ENCODE measurements at places on chromosomes 7 and 10.

- DNase-seq = no peak
Observed at GRCh38 chr7:13117103-13117502, 429.7 kb downstream of the ARL4A start.

- DNase-seq = no peak
Observed at GRCh38 chr10:132960071-132960472, 17.7 kb upstream of the CFAP46 start.

DNA sequence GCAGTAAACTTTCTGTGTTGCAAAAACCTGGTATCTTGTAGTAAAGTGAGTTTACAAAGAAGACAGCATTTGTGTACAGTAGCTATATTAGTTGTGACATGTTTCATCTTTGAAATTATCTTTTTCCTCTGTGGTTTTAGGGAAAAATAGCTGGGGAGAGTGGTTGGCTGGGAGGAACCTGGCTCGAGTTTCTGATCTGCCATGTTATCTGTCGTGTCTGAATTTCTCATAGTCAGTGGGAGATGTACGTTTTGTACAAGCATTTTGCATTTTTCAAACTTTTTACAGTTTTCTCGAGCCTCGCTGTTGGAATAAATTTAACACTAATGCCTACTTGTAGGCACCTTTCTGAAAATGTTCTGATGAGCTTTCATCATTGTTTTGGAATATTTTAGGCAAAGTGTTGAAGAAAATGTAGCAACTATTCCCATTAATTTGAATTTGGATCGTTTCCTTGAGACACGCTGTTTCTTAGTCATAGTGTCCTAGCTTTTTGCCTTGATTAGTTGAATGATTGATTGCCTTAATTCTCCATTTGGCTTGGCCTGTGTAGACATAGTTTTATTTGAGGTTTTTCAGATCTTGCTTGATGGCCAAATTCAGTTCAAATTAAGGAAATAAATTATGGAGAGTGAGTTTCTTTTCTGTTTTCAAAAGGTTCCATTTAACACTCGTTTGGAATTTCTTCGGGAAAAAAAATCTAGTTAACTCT is 65.1 kb downstream of the CAMK1D start:
- DNase-seq = no peak

DNA sequence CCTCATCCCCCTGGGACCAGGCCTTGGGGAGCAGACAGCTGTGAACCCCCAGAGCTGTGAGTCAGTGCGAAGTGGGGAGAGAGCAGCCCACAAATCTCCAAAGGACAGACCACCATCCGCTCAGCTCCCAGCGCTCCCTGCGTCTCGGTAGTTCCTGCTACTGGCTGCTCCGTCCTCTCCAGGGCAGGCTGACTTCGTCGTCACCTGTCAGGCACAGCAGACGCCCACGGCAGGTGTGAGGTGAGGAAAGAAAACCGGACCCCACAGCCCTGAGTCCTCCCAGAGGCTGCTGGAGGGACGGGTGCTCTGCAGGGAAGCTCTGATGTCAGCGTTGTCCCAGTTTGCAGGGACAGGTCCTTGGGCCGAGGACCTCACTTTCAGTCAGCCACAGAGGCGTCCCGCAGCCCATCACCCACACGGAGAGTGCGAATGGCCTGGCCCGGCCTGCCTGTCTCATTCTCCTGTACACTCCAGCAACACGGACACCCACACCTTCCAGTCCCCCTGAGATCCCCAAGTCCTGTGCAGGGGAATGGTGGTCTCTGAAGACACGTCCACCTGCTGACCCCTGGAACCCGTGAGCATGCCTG is 95.2 kb downstream of the DNAJB6 start:
- no peak for DNase-seq

DNA sequence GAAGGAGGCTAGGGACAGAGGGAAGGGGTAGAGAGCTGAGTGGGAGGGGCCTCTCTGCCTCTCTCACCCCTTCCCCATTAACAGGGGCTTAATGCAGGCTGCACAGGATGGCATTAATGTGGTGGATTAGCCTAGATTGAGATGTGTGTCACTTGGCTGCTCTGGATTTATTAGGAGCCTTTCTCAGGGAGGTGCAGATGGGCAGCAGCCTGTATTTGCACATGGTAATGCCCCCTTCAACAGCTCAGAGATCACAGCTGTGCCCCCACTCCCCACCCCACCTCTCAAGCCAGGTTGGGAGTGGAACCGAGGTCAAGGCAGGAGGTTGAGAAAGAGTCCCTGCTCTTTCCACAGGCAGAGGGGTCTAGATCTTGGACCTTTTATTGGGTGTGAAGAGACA is 7.3 kb downstream of the PITX3 start:
- DNase-seq = no peak

GRCh38 chr10:114682121-114682520 is 24.0 kb upstream of the ABLIM1 start:
- no peak for DNase-seq

GRCh38 chr10:102131286-102132170 is 1.3 kb upstream of the PPRC1 start:
- no peak for DNase-seq

- DNase-seq = no peak
Observed at GRCh38 chr7:13751766-13752165, 237.7 kb downstream of the ETV1 start.

DNA sequence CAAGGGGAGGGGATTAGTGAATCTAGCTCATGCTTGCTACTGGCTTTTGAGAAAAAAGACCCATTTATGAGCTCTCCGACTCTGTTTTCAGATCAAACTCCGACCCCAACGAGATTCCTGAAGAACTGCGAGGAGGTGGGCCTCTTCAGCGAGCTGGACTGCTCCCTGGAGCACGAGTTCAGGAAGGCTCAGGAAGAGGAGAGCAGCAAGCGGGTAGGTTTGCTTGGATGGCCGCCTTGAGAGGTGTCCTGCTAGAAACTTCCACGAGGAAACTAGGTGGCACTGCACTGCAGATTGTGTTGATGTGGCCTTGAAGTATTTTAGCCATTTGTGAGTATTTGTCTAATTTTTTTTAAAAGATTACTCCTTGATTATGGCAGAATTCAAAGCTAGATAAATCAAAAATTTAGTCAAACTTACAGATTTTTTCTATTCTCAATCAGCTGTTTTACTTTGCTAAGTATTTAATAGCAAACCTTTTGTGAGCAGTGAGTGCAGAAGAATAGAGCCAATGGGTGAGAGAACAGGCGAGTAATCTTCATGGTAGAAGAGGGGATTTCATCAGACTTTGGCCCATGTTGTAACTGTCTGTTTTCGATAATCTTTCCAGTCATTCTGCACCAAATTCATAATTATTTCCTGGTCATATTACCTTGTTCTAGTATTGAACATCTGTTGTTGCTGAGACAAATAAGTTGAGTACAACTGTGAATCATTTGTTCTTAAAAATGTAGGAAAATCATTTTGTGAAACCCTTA is 95.4 kb downstream of the CREB5 start:
- DNase-seq = no peak

DNA sequence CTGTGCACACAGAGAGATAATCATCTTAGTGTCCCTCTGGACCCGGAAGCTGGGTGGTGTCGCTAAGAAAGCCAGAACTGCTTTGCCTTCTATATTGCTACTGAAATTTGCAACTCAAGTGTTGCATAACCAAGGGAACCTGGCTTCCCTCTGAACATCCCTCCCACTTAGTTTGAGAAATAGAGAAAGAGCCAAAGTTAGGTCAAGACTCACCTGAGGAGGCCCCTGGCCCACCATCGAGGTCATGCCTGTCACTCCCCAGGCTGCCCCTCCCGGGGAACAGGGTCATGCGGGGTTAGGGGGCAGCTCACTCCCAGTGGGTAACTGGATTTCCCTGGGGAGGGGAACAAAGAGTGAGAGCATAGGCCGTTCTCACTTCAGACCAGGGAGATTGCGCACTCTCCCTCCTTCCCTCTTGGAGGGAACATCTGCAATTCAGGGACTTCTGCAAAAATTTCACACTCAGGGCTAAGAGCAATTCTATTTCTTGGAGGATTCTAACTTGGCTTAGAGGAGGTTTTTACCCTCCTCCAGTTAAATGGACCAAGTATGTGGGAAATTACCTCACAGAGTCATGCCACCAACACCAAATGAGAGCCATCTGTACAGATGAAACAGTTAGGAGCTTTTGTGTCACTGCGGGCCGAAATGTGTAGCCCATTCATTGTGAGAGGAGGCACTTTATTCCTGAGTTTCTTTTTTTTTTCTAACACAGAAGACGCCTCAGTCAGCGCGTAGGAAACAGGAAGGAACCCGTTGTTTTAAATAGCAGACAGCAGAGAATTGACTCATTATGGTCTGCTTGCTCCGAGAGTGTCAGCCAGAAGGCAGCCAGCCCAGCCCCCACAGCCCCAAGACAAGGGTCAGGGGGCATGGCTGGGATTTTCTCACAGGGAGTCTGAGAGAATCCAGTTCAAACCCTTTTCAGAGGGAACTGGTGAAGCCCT is 221.3 kb downstream of the ARHGAP12 start:
- no peak for DNase-seq

DNA sequence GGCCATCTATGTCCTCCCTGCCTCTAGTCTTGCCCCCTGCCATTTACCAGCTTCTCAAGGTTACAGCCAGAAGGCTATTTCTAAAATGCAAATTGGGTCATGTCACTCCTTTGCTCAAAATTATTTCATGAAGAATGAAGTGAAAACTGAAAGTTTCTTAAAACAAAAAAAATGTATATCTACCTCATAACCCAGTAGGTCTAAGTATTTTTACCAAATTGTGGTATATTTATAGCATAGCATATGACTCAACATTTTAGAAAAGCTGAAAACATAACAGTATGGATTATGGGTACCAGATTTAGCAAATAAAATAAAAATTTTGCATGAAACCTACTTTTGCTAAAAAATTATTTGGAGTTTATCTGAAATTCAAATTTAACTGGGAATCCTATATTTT is 78.4 kb downstream of the SLC16A9 start:
- DNase-seq = no peak

DNA sequence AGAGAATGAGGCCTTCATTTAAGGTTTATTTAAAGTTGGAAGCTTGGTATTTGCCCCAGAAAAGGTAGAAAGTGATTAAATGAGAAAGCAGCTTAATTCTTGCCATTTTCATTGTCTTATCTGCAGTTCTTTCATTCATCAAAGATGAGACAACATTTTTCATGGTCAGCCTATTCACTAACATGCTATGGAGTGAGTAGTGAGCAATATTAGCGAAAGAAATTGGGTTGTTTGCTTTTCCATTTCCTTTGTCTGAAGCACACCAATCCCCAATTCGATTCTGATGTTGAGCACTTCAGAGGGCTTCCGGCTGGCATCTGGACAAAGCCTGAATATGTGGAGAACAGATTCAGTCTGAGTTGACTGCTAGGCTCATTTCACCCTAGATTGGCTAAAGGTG is 317.2 kb downstream of the BBS9 start:
- DNase-seq = no peak

DNA sequence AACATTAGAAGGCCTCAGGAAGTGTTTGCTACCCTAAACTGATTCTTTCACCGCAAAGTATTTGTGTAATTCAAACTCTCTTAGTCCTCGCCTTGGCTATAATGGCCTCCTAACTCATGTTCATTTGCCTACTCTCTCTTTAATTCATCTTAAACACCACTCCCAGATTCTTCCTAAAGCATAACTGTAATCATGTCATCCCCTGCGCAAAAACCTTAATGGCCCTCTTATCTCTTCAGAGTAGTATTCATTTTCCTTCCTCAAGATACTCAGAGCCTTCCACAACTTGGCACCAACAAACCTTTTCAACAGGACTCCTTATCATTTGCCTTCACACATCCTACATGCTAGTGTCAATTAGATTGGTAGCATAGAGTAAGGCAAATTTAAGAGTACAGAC is 42.9 kb downstream of the CSTF2T start:
- DNase-seq = no peak
